ENCODE measurements at places on chromosomes 2 and 18.

DNA sequence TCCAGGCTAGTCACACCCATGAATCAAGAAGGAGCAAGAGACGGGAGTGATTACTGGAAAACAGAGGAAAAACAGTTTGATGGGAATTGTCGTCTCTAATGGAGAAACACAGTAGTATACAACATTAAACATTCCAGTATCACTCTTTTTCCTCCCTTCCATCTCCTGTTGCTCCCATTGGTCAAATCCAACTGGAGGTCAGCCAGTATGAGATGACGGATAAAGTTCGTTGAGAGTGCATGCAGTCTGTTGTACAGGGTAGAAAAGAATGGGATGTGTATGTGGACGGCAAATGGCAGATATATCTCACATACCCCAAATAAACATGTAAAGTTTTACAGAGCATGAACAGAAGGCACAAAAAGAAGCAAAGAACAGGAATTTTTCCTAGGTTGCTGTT lies 221.9 kb upstream of the TNP1 start:
- H3K36me3 ChIP-seq, result no peaks in the 10 kb centered on the region
- H3K4me1 ChIP-seq, result no peaks in the 10 kb centered on the region
- H3K27me3 ChIP-seq, result no peaks in the 10 kb centered on the region
- DNase-seq, result no peak

DNA sequence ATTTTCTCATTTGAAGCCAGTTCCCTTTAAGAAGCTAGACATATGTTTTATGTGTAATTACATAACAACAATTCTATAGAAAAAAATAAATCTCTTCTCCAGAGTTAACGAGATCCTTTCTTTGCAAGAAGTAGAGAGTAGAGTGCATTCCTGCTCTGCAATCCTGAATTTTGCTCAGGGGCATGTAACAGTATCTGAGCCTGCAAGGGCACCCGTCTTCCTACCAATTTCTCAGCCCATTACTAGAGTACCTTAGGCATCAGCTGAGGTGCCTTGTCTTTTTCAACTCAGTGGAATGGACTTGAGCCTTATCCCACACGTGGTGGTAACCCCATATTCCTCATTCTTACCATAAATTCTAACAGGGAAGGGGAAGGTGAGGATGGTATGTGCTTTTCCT lies 205.9 kb downstream of the IKZF2 start:
- no peaks in the 10 kb centered on the region for H3K4me1 ChIP-seq
- H3K27ac ChIP-seq, result no peak overlapping the region
- H3K27me3 ChIP-seq, result no peaks in the 10 kb centered on the region
- no peaks in the 10 kb centered on the region for H3K36me3 ChIP-seq

- no peaks in the 10 kb centered on the region for H3K36me3 ChIP-seq
- no peak for DNase-seq
- no peak overlapping the region for H3K27ac ChIP-seq
- no peaks in the 10 kb centered on the region for H3K4me1 ChIP-seq
- H3K27me3 ChIP-seq, result no peaks in the 10 kb centered on the region
Observed at GRCh38 chr2:238706163-238706562, 141.7 kb upstream of the TWIST2 start.

DNA sequence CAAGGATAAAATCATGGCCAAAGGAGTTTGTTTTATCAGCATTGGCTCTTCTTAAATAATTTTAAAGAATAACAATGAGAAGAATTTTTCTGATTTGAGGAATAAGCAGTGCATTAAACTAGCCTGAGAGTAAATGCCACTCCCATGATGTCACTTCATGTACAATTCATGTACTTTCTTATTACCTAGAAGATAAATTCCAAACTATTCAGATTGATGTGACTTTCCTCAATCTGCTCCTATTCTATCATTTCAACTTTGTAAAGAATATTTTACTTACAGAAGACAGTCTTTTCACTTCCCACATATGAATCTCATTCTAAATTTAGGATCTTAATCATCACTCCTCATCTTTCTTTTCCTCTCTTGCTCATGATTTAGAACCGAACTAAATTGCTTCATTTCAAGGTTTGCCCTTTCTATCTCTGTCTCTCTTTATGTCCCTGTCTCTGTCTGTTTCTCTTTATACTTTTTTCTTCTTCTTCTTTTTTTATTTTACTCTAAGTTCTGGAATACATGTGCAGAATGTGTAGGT lies 1142.0 kb upstream of the PIK3C3 start:
- H3K27ac ChIP-seq, result no peak overlapping the region
- no peaks in the 10 kb centered on the region for H3K27me3 ChIP-seq
- no peak for DNase-seq
- no peaks in the 10 kb centered on the region for H3K36me3 ChIP-seq
- H3K4me3 ChIP-seq, result no peak overlapping the region

DNA sequence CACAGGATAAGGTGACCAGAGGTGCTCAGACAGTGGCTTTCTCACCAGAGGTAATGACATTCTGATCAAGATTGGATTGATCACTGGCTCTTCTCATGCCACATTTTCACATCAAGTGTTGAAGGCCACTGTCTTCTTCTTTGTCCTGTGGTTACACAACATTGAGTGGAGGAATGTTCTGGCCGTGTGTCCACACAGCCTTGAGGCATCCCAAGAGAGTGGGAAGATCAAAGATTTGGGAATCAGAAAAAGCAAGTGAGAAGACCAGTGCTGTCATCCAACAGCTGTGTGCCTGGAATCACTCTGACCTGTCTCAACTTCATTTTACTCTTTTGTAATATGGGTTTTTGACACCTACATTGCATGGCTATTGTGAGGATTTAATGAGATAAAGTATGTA lies 67.4 kb downstream of the IL1R2 start:
- no peaks in the 10 kb centered on the region for H3K36me3 ChIP-seq
- no peak for DNase-seq
- peaks cover 7% of the 10 kb centered on the region for H3K4me1 ChIP-seq
- no peak overlapping the region for H3K27ac ChIP-seq

DNA sequence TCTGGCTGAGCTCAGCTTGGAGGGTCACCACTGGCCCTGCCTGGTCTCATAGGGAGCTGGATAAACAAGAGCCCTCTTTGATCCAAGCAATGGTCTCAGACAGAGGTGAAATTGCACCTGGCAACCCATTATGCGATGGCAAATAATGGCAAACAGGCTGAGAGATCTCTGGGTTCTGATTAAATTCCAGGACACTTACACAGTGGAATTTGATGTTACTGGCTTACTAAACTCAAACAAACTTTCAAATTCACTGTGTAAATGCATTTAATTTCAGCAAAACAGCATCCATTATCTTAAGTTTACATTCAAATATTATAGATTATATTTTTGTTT lies 19.5 kb upstream of the STAT4 start:
- no peak for DNase-seq
- no peak overlapping the region for H3K27ac ChIP-seq
- H3K27me3 ChIP-seq, result no peaks in the 10 kb centered on the region
- H3K4me1 ChIP-seq, result no peaks in the 10 kb centered on the region

DNA sequence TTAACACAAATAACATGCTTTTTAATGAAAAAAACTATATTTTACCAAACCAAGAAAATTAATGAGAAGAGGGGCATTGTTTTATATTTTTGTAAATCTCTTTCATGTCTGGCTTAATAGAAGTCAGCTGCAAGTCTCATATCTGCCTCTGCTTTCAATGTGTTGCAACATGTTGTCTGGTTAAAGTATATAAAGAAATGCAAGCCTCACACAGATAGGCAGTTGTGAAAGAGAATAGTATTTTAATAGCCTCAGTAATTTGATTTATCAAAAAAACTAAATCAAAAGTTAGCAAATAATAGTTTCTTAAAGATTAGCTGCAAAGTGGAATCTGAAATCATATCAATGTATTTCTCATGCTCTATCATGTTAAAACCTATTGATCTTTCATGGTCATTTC lies 52.9 kb upstream of the NCOA1 start:
- no peak overlapping the region for H3K27ac ChIP-seq
- H3K4me3 ChIP-seq, result no peak overlapping the region
- H3K36me3 ChIP-seq, result no peaks in the 10 kb centered on the region
- H3K27me3 ChIP-seq, result no peaks in the 10 kb centered on the region
- H3K4me1 ChIP-seq, result no peaks in the 10 kb centered on the region

Data from T-cell (primary cell).